ENCODE measurements at places on chromosomes 3 and 15.
A peak's percentile ranks its signal among the peaks of the same experiment; 100 is the strongest.

GRCh38 chr3:72613871-72614270 lies 234.4 kb downstream of the SHQ1 start:
- no peak for DNase-seq

- no peak for DNase-seq
Measured at GRCh38 chr3:46660543-46661523, 32.6 kb downstream of the ALS2CL start.

DNA sequence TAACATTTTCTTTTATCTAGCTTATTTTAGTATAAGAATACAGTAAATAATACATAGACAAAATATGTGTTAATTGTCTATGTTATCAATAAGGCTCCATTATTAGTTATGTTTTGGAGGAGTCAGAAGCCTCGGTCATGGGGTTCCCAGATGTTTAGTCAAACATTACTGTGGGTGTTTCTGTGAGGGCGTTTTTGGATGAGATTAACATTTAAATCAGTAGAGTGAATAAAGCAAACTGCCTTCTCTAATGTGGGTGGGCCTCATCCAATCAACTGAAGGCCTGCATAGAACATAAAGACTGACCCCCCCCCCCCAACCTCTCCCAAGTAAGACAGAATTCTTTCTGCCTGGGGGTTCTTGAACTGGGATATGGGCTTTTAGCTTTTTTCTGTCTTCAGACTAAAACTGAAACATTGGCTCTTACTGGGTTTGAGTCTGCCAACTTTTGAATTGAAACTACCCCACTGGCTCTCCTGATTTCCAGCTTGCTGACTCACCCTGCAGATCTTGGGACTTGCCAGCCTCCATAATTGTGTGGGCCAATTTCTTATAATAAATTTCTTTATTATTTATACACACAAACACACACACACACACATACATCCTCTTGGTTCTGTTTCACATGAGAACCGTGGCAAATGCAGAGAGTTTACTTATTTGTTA lies 192.0 kb downstream of the TPRG1 start:
- no peak for DNase-seq

GRCh38 chr3:66441129-66441528 lies 59.7 kb downstream of the LRIG1 start:
- DNase-seq: no peak

DNA sequence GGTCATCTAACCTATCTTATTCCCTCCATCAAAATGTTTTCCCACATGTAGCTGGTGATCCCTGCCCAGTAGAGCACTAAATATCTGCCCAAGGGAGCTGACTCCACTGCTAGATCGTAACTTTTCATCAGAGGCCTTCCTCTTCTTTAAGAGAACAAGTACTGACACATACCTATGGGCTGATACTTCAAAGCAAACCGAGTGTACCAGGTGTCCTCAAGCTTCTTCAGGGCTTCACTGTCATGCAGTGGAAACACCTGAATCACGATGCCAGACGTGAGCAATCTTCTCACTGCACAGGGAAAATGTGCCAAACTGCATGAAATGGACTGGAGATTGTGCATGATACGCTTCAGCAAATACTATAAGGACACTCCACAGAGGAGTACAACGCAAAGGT lies 41.6 kb downstream of the ANO10 start:
- DNase-seq: no peak

DNA sequence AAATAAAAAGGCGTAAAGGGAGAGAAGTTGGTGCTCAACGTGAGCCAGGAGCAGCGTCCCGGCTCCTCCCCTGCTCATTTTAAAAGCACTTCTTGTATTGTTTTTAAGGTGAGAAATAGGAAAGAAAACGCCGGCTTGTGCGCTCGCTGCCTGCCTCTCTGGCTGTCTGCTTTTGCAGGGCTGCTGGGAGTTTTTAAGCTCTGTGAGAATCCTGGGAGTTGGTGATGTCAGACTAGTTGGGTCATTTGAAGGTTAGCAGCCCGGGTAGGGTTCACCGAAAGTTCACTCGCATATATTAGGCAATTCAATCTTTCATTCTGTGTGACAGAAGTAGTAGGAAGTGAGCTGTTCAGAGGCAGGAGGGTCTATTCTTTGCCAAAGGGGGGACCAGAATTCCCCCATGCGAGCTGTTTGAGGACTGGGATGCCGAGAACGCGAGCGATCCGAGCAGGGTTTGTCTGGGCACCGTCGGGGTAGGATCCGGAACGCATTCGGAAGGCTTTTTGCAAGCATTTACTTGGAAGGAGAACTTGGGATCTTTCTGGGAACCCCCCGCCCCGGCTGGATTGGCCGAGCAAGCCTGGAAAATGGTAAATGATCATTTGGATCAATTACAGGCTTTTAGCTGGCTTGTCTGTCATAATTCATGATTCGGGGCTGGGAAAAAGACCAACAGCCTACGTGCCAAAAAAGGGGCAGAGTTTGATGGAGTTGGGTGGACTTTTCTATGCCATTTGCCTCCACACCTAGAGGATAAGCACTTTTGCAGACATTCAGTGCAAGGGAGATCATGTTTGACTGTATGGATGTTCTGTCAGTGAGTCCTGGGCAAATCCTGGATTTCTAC lies at the start of gene RARB:
RARB (plus strand) TSS at position 322 of the 847 bp plus-strand sequence; CDS start at position 791, 469 bp downstream.
- peak; percentile 93 for DNase-seq

GRCh38 chr3:178120367-178120766 lies 415.9 kb upstream of the KCNMB2 start:
- DNase-seq: no peak

GRCh38 chr15:28094732-28095521 lies 4.2 kb downstream of the OCA2 start:
- DNase-seq: peak; percentile 46

DNA sequence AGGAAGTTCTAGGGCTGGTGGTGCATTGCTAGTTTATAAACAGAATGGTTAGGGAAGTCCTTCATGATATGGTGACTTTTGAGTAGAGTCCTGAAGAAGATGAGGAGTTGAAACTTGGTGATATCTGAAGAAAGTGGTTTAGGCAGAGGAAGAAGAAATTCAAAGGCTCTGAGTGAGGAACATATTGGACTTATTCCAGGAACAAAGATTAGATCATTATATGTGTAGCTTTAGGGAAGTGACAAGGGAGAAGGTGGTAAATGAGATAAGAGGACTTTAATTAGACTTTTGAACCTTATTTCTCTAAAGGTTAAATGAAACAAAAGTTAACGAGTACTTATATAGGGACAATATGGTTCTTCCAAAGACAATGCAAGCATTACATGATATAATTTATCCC lies 286.7 kb downstream of the DOCK3 start:
- DNase-seq: no peak
